ENCODE measurements at places on chromosomes 11 and 22.

GRCh38 chr11:103035791-103036434, 56.0 kb downstream of the DCUN1D5 start:
- peak; percentile 99 for DNase-seq

GRCh38 chr22:29587938-29588699, 7.2 kb upstream of the NIPSNAP1 start:
- no peak for DNase-seq

DNA sequence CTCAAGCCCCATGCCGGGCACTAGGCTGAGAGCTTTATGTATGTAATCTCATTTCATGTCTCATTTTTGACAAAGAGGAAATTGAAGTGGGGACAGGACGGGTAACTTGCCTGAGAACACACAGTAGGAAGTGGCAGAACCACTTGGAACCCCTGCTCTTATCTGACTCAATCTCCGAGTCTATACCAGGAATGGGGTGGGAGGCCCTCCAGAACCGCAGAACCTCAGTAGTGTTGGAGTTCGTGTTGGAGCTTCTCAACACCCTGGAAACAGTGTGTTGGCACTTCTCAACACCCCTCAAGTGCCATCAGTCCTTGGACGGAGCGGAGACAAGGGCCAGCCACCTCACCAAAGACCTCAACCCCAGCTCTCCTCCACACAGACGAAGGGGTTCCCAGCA, 38.8 kb upstream of the POLA2 start:
- no peak for DNase-seq

DNA sequence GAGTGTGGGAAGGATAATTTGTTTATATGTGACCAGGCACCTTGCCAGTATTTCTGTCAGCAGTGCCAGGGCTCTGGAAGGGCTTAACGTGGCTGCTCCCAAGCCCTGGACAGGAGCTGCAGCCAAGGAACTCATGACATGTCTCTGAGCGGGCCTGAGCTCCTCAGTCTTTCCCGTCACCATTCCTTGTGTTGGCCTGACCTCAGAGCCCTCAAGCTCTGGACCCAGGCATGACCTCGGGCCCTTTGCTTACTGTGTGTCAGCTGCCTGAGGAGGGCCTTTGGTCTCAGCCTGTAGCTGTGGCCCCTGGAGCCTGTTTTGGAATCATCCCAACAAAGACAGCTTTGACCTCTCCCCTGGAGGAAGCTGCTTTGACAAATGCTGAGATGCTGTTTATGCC, 264.1 kb upstream of the PLET1 start:
- no peak for DNase-seq

- DNase-seq: peak; percentile 97
Measured at GRCh38 chr11:122808478-122808869, 29.8 kb upstream of the CRTAM start.
